Stimulated activated CD4-positive, alpha-beta T cell treated with anti-CD3 and anti-CD28 coated beads, TNF-alpha, amount 100 ng/mL, for 48 hours (primary cell): ENCODE measurements at places on chromosomes 3 and 15.

GRCh38 chr3:197540961-197541377 lies 14.8 kb downstream of the BDH1 start:
- no peak for DNase-seq

DNA sequence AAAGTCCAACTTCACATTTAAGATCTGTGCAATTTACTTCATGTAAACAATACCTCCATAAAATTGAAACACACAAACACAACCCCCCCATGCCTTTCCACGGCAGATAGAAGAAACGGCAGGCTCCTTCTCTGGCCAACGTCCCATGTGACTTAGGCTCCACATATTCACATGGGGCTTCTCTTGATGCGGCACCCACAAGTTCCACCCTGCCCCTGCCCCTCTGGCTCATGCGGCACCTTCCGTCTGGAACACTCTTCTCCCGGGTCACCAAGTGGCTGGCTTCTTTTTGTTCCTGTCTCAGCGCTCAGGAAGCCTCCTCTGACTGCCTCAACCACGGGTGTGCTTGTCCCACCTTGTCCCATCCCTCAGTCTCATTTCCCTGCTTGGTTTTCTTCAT lies 25.6 kb downstream of the STIMATE start:
- no peak for DNase-seq

DNA sequence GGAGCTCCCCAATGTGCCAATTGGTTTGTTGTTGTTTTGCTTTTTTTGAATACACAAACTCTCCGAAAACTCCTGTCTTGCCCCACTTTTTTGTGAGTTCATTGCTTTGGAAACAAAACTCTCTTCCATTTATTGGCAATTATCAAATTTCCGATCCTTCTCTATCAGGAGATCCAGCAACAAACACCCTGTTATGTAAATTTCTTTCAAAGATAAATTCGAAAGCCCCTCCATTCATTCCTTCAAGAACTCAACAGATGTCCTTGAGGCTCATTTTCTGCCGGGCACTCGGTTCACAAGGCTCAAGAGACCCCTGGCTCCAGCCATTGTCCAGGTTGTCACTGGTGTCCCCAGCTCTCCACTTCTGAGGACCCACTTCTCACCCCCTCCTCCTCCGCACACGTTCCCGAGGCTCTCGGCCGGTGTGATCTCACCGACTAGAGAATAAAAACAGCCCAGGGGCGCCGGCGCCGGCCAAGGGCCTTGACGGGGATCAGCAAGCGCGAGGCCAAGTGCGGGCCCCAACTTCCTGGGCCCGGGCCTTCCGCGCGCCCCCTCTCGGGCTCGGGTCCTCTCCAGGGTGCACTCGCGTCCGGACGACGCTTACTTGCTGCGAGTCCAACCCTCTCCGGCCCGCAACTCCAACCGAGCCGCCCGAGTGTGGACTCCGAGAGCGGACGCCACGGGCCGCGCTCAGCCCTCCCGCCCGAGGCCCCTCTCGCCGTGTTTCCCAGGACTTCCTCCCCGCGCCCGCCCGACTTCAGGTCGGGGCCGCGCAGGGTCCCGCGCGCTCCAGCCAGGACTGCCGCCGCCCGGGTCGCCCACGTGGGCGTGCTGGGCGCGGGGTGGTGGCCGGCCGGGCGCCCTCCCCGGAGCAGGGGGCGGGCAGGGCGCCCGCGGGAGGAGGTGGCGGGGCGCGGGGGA lies 533 bp upstream of the SMAD3 start:
- no peak for DNase-seq

GRCh38 chr3:22980346-22980745 lies 222.8 kb upstream of the UBE2E2 start:
- no peak for DNase-seq

- DNase-seq, result no peak
Observed at GRCh38 chr3:107307205-107307604, 70.0 kb upstream of the CCDC54 start.

GRCh38 chr3:77623500-77623899 lies 583.6 kb downstream of the ROBO2 start:
- no peak for DNase-seq

DNA sequence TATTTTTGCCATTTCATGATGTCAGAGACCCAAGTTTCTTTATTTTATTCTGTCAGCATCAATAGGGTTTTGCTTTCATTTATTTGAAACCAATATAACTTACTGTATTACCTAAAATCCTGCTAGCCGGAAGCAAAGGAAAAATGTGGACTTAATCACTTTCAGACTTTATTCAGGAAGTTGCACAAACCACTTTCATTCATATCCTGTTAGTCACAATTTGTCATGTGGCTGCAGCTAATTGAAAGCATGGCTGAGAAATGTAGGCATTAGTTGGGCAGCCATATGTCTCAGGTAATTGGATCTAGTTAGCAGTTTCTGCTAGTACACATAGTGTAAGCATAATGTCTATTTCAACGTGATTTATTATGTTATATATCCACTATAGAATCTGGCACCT lies 462.3 kb upstream of the SGO1 start:
- DNase-seq, result no peak

GRCh38 chr15:50231761-50232160 lies 33.8 kb downstream of the HDC start:
- DNase-seq, result no peak

DNA sequence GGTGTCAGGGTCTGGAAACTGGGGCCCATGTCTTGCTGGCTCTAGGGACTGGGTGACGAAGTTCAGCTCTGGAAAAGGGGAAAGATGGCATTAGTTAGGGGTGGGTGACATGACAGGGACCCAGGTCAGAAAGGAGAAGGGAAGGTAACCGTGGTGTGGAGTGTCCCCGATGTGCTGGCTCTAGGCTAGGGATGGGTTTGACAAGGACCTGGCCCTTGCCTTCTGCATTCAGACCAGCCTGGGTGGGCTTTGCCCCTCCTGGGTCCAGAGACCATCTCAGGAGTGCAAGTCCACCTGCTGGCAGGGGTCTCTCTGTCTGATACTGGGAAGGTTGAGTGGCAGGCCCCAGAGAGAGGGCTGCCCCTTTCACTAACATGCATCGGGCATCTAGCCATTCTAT lies 28.7 kb upstream of the ATP2B2 start:
- DNase-seq, result no peak

DNA sequence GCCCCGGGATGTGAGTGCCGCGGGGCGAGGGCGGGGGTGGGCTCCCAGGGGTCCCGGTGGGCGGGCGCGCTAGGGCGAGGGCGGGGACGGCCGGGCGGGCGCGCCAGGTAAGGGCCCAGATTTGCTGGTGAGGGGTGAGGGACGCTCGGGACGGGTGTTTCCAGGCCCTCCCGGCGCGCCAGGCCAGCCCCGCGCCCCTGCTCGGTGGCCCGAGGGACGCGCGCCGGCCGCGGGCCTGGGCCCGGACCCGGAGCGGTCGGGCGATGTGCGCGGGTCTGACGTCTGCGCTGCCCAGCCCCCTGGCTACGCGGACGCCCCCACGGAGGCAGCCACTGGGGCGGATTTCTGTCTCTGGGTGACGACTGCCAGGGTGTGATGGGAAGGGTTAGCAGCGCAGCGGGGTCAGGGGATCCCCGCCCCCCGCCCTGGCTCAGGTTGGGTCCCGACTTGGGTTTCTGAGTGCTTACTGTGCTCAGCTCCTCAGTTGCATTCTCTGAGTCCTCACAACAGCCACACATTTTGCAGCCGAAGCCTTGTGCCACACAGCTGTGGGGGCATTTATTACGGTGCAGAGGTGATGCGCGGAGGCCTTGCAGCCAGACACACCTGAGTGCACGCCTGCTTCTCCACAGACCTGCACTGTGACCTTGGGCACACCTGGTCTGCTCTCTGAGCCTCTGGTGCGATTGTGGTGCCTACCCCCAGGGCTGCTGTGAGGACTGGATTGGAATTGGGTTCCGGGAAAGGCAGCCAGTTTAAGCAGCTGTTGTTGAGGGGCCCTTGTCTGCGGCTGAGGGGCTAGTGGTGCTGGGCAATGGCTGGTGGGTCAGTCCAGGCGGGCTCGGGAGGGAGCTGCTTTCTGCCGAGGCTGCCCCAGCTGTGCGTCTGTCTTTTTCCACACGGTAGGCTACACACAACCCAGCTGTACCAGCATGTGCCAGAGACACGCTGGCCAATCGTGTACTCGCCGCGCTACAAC lies 523 bp downstream of the HDAC11 start:
- no peak for DNase-seq

GRCh38 chr3:160472344-160472743 lies 22.8 kb upstream of the TRIM59 start:
- DNase-seq, result no peak

DNA sequence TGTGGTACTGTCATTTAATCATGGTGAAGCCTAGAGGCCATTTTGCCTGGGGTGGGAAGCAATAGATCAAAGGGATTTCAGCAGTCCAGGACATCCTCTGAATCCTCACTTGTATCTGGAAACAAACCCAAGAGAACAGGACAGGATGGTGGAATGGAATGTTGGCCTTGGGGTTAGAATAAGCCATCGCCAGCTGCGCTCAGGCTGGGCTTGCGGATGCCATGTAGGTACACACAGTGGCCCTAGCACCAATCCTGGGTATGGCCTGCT lies 76.5 kb upstream of the ALDH1A3 start:
- DNase-seq, result no peak

DNA sequence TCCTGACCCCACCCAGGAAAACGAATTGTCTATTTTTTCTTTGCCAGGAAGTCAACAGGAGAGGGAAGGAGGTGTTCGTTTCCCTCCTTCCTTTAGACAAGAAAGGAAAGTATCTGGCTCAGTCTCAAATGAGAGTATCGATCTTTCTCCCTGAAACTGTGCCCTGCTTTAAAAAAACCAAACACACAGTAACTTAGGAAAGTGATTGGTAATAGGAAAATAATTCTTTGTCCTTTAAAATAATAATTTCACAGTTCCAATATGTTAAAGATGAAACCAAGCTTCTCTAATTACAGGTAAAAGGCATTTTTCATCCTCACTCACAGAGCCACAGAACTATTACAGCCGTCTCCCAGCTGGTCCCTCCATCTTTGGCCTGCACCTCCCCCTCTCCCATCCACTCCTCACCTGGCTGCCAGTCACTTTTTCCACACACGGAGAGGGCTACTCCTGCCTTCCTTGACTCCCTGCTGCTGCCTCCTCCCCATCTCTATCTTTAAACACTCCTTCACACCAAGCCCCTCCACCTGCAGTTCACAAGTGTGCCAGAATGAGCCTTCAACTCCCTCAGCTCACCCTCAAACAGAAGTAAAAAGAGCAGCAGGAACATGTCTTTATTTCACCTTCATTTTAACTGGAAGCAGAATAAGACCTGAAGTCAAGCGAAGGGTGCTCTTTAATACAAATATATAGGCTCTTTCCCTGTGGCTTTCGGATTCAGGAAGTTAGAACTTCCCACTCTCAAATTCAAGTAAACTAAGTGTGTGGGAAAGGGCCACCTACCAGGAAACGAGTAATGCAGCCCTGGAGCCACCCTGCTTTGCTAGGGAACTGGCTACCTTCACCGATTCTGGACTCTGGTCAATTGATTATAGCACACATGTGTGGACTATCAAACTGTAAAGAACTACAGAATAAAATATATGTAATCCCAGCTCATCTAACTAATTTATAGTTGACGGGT lies 116.4 kb downstream of the SENP2 start:
- DNase-seq, result no peak

- DNase-seq, result no peak
Observed at GRCh38 chr15:63985221-63986184, 60.8 kb downstream of the DAPK2 start.

- DNase-seq, result no peak
Observed at GRCh38 chr15:69692342-69692741, 239.7 kb downstream of the RPLP1 start.

DNA sequence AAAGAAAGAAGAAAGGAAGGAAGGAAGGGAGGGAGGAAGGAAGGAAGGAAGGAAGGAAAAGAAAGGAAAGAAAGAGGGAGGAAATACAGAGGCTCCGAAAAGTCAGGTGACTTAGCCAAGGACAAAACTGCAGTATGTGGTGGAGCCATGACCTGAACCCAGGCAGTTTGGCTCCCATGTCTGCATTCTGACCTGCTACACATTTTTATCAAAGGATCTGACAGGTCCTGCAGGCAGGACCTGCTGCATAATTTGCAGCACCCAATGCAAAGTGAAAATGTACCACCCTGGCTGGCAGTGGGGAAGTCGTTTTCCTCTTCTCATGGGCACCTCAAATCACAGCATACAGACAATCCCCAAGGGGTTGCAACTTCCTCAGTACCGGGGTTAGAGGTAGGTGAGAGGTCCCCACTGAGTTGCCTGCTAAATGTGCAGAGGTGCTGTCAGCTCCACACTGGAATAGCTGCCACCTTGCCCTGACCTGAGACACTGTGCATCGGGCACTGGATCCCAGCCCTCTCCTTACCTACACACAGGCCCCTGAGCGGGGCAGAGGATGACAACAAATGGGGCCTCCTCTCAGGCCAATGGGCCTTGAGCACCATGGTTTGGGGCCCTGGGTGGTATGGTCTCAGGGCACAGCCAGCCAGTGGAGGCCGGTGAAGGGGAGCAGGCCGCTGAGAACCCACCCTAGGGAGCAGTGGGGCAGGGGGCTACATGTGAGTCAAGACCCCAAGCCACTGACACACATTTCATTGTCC lies 175.1 kb downstream of the SHQ1 start:
- DNase-seq, result no peak

GRCh38 chr15:89139613-89140499 lies 51.6 kb downstream of the ABHD2 start:
- DNase-seq, result no peak

DNA sequence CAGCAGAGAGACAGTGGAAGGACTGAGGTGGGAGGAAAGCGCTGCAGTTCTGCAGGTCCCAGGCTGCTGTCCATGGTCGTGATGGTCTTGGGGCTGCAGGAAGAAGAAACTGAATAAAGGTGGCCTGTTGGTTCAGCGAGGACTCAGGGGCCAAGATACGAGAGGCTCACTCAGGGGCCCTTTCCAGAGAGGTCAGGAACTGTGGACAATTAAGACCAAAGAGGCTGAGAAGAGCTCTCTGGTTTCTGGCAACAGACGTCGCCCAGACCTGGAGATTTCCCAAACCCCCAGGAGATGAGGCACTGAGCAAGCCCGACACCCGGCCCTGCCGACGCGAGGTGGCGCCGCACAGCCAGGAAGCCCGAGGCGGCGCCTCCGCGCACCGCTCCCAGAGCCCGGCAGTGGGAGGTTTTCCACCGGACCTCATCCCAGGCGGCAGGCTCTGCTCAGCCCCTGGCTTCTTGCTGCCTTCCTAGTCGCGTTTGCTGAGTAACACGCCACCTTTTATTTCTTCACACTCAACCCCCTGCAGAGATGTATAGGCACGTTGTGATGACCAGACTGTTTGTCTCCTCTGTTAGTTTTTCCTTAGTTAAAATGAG lies 56.4 kb upstream of the ARRDC4 start:
- no peak for DNase-seq

DNA sequence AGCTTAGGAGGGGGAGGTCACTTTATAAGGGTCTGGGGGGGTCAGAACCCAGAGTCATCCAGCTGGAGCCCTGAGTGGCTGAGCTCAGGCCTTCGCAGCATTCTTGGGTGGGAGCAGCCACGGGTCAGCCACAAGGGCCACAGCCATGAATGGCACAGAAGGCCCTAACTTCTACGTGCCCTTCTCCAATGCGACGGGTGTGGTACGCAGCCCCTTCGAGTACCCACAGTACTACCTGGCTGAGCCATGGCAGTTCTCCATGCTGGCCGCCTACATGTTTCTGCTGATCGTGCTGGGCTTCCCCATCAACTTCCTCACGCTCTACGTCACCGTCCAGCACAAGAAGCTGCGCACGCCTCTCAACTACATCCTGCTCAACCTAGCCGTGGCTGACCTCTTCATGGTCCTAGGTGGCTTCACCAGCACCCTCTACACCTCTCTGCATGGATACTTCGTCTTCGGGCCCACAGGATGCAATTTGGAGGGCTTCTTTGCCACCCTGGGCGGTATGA lies at the start of gene RHO:
TSS of gene RHO (plus strand) at position 51 of the 512 bp plus-strand sequence. CDS start at position 146, 95 bp downstream.
- DNase-seq, result no peak
